ENCODE measurements at places on chromosomes 1 and 21. TPM values are rescaled to one million over a fixed set of nuclear protein-coding genes. Genes with fewer than 3 reads are reported as not detected.

GRCh38 chr1:172537366-172537765 lies 4.4 kb downstream of the SUCO start:
- peaks cover 58% of the 10 kb centered on the region for H3K4me1 ChIP-seq
- no peaks in the 10 kb centered on the region for H3K36me3 ChIP-seq
- DNase-seq = no peak
- peak overlapping the region; percentile 66 for H3K27ac ChIP-seq
- H3K4me3 ChIP-seq = peak overlapping the region; percentile 21
- H3K27me3 ChIP-seq = no peaks in the 10 kb centered on the region

- no peak overlapping the region for H3K27ac ChIP-seq
- H3K4me1 ChIP-seq = no peaks in the 10 kb centered on the region
- no peak overlapping the region for H3K4me3 ChIP-seq
- H3K27me3 ChIP-seq = no peaks in the 10 kb centered on the region
- H3K36me3 ChIP-seq = no peaks in the 10 kb centered on the region
Measured at GRCh38 chr1:31723828-31724359, 20.1 kb upstream of the COL16A1 start.

GRCh38 chr1:3714284-3714741 lies 37.9 kb upstream of the CCDC27 start:
- no peaks in the 10 kb centered on the region for H3K27me3 ChIP-seq
- DNase-seq = no peak
- H3K27ac ChIP-seq = no peak overlapping the region
- H3K36me3 ChIP-seq = no peaks in the 10 kb centered on the region

- H3K4me3 ChIP-seq = no peak overlapping the region
- no peaks in the 10 kb centered on the region for H3K4me1 ChIP-seq
- no peak for DNase-seq
- H3K27me3 ChIP-seq = no peaks in the 10 kb centered on the region
Measured at GRCh38 chr1:82400521-82400920, 599.8 kb downstream of the ADGRL2 start.

OR2L13 gene
- total RNA-seq = not detected

- DNase-seq = peak; percentile 28
- H3K27ac ChIP-seq = no peak overlapping the region
- H3K4me3 ChIP-seq = no peak overlapping the region
- peaks cover 4% of the 10 kb centered on the region for H3K4me1 ChIP-seq
- H3K27me3 ChIP-seq = no peaks in the 10 kb centered on the region
Measured at GRCh38 chr1:182301467-182302198, 90.0 kb downstream of the GLUL start.

DNA sequence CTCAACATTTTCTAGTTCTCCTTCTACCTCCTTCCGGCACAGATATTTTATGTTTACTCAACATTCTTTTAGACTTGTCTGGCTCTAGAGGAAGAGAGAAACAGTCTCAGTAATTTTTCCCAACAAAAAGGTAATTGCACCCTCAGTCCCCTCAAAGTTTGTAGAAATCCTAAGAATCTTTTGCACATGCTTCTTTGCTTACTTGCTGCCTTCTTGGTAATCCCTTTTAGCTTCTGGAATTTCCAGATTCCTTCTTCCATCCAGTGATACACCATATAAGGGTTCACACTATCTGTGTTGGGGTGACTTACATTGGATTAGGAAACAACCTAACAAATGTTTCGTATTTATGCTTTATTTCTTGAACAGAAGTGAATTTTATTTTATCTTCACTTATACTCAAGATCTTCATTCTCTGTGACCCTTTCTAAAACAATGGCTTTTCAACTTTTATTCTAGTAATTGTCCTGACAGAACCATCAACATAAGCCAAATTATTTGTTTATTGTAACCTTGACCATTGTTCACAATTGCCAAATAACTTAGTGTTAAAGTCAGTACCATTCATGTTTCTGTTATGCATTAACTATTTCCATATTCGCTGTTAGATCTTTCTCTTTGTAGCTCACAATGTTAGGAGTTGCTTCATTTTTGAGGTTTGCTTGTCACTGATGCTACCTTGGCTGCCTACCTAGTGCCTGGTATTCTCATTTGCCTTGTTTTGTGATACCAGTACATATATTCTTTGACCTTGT lies 238.1 kb downstream of the HMCN1 start:
- H3K4me3 ChIP-seq = no peak overlapping the region
- no peaks in the 10 kb centered on the region for H3K36me3 ChIP-seq
- no peak for DNase-seq
- H3K27me3 ChIP-seq = no peaks in the 10 kb centered on the region
- H3K4me1 ChIP-seq = no peaks in the 10 kb centered on the region
- no peak overlapping the region for H3K27ac ChIP-seq

ANKRD45 gene
- total RNA-seq = 1.5 TPM
